Brain (organoid and tissue), 16 donors: ENCODE measurements at places on chromosomes 4 and X.

GRCh38 chr4:122997463-122998101, 75.2 kb upstream of the NUDT6 start:
- DNase-seq: no peak

DNA sequence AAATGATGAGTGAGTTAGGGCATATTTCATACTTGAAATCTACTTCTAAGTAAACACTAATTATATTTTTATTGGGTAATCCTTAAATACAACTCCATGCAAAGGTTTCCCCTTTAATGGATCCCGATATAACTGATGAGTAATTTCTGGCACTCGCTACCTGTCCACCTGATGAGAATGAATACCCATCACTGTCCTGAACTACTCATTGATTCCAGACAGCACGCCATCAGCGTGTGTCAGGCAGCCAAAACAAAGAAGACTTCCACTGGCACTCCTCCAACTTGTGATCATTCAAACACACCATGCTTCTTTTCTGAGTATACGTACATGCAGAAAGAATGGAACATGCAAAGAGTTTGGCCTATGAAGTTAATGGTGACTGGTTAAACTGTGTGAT, 69.4 kb downstream of the HCCS start:
- peak; percentile 40 for DNase-seq

GRCh38 chr4:6782846-6783110, 251 bp downstream of the KIAA0232 start:
- no peak for DNase-seq

- no peak for DNase-seq
Observed at GRCh38 chr4:86452422-86452891, 92.6 kb upstream of the MAPK10 start.

- no peak for DNase-seq
Observed at GRCh38 chr4:107050525-107051135, 14.5 kb upstream of the DKK2 start.

DNA sequence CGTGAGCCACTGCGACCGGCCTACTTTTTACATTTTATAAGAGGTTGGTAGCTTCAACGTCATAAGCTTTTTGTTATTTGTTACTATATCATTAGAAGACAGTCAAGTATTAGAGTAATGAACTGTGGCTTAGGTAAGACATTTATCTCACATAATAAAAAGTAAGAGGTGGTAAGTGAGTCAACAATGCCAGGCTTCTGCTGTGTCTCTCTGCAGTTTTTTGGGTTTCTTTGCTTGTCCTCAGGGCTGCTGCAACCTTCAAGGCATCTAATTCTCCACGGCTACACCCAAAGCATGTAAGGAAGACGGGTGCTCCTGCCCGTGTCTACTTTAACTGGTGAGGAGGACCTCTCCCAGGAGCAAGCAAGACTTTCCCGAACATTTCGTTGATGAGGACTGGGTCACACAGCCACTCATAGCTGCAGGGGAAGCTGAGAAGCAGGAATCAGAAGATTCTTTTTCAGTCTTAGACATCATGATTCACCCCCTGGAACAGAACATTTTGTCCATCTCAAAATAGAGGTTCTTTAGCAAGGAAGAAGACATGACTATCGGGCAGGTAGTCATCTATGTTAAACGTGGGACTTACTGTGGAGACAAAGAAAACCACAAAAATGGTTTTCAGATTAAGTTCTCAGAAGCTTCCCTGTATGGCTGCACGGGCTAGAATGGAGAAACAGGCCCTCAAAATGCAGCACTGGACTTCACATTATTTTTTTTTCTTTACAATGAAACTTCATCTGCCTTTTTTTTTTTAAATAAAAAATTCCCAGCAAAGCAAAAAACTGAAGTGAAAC, 13.0 kb upstream of the RHOH start:
- DNase-seq: no peak

- no peak for DNase-seq
Observed at GRCh38 chr4:103207673-103208072, 9.5 kb upstream of the CENPE start.

DNA sequence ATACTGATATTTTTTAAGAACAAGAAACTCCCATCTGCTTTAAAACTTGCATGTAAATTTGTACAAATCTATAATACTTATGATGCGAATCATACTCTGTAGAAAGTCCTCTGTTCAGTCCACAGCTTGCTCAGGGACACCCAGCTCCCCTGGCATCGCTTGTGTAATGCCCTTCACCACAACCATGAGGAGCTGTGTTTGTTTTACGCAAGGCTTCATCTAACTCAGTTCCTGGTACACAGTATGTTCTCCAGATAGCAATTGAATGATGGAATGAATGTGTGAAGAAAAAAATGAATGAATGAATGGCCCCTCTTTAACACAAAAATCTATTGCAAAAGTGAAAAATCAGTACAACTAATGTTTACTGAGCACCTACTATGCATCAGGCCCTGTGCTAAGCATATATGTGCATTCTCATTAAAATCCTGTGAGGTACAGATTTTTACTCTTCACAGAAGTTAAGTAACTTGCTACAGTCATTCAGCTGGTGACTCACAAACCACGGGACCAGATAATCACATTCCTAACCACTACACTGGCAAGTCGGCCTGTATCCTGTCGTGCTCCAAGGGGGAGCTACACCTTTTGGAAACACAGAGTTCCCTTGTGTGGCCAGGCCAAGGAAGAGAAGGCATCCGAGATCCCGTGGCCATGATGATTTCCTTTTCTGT, 58.7 kb upstream of the KDR start:
- no peak for DNase-seq

DNA sequence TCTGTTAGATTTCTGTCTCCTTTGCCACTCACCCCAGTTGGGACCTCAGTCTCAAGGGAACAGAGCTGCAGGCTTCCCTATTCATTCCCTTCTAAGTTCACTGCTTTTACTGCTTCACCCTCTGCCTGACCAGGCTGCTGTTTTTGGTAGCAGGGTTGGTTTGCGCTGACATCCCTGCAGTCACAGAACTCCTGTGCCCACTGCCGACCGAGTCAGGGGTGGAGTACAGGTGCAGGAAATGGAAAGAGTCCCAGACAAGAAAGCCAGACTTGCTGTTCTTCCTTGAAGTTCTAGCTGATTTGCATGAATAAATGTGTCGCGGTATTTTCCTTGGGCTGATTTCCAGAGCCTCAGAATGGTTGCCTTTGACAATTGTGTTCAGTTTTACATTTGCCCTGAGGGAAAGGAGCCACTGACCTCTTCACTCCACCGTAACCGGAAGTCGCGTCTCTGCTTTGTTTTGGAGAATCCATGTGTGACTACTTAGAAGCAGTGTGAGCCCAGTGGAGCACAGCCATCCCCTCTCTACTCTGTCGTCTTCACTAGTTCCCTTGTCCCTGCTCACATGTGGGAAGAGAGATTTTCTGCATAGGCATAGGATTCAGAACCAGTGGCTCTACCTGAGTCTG, 84.8 kb downstream of the TNIP2 start:
- DNase-seq: peak; percentile 5

- no peak for DNase-seq
Observed at GRCh38 chrX:114365065-114365834, 218.6 kb upstream of the HTR2C start.

GRCh38 chr4:141410839-141411238, 190.1 kb downstream of the ZNF330 start:
- DNase-seq: no peak

- no peak for DNase-seq
Observed at GRCh38 chrX:151004085-151004484, 20.9 kb downstream of the HMGB3 start.

- DNase-seq: no peak
Observed at GRCh38 chr4:98771959-98772632, 113.7 kb upstream of the TSPAN5 start.

DNA sequence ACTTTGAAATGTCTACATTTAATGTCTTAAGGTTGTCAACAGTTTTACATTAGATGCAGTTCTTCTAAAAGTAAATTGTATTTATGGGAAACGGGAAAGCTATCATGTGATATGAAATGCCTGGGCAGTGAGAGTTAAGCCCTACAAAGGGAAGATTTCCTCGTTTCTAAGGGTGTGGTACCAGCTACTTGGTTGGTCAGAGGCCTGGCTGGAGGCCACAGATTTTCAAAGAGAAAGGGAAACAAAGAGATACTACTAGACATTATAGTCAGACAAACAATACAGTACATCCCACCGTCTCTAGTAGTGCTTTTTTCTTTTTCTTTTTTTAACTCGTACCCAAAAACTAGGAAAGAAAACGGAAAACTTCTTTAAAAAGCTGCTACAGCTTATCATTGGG, 467.8 kb downstream of the PCDH7 start:
- no peak for DNase-seq

DNA sequence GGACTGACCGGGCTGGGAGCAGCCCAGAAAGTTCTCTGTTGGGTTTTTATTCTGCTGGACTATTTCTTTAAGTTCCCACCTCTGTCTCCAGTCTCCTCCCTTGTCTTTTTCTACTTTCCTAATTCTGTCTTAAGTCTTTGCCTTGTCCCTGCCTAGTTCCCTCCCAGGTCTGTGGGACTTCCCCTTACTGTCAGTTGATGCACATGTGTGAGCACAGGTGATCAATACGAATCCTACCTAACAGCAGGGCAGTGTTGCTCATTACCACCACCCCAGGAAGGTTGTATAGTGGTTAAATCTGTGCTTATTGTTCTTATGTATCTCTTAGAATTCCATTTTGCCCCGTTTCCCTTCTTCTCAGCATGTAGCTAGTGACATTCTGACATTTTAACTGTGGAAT, 62.1 kb downstream of the GALNTL6 start:
- DNase-seq: no peak

DNA sequence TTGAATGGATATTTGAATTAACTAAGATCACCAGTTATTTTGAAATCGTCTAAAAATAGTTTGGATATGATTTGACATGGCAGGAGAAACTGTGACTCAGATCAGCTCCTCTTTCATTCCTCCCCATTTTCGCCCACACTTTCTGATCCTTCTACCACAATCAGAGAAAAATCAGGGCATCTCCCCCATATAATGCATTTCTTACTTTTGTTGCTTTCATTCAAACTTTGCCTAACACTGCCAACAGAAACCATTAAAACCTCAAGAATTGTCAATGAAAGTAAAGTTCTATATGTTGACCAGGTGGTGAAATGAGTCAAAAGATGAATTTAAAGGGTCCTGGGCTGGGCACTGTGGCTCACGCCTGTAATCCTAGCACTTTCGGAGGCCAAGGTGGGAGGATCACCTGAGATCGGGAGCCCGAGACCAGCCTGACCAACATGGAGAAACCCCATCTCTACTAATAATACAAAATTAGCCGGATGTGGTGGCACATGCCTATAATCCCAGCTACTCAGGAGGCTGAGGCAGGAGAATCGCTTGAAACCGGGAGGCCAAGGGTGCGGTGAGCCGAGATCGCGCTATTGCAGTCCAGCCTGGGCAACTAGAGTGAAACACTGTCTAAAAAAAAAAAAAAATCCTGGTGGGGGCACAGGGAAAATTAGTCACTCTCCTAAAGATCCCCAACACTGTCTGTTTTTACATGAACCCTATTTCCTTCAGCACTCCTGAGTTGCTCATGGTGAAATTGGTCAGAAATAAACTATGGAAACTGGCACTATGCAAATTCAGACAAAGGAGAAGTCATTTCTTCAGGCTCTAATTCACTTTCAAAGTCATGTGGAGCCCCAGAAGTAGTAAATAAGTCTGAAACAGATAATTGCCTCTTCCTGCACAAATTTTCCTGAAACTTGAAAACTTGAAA, 122.8 kb upstream of the NOCT start:
- DNase-seq: no peak

- DNase-seq: no peak
Observed at GRCh38 chr4:19375931-19376330, 875.8 kb upstream of the SLIT2 start.

DNA sequence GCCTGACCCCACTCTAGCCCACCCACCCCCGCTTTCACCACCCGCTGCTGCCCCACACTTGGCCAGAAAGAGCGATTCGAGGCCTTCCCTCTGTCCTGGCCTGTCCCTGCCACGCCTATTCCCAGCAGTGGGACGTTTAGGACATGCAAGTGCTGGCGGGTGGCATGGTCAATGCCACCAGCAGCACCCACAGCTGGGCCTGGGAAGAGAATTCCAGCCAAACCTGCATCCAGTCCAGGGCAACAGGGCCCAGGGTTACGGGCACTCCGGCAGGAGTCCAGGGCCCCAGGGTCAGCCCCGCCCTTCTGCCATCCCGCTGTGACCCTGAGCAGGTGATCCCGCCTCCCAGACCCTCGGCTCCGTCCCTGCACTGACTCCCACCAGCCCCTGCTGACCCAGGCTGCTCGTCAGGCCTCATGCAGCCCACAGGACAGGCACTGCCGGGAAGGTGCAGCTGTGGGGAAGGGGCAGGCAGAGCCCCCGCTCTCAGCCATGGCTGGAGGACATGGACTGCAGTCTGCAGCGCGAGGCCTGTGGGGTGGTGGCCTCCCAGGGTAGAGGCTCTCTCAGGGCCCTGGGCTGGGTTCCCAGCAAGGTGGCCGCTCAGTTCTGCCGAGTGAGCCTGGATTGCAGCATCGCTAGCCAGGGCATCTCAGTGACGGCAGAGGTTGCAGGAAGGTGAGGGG, 6.8 kb upstream of the HTRA3 start:
- DNase-seq: no peak

GRCh38 chr4:39181520-39181904, 817 bp upstream of the WDR19 start:
- no peak for DNase-seq

- DNase-seq: no peak
Observed at GRCh38 chr4:163988391-163988790, 493.9 kb downstream of the TMA16 start.

DNA sequence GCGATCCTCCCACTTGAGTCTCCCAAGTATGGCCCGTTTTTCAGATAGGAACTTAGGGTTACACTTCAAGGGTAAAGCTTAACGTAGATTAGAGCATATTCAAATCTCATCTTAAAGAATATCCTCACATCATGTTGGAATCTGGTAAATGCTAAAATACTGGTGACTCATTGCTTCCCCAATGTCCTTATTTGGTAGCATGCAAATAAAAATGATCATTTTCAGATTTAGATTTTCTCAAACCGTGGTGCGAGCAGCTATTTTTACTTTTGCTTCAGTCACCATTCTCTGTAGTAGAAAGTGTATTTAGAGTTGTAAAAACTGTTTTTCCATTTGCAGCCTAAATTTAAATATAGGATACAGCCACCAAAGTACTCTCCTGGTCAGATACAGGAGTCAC, 101.5 kb upstream of the MAML3 start:
- no peak for DNase-seq

DNA sequence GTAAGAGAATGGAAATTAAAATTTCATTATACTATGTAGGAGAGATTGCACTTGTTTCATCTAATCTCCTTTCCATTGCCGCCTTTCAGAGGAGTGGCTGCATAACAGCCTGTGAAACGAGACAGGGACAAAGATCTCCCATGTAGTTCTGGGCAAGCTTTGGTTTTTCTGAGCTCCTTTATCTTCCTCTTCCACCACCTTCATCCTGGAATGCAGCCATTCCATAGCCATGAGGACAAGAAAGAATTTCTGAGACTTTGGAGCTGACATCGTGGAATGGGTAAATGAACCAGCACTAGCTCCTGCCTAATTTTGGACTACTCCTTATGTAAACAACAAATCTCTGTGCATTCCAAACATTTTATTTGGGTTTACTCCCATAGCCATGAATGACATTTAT, 1587.3 kb upstream of the TENM3 start:
- DNase-seq: no peak

GRCh38 chr4:23234018-23234417, 541.3 kb downstream of the GBA3 start:
- no peak for DNase-seq

GRCh38 chrX:11364835-11365234, 71.6 kb downstream of the AMELX start:
- DNase-seq: no peak
